ENCODE measurements at places on chromosomes 7 and 10.

- DNase-seq = no peak
Observed at GRCh38 chr10:98303569-98303968, 35.6 kb upstream of the LOXL4 start.

DNA sequence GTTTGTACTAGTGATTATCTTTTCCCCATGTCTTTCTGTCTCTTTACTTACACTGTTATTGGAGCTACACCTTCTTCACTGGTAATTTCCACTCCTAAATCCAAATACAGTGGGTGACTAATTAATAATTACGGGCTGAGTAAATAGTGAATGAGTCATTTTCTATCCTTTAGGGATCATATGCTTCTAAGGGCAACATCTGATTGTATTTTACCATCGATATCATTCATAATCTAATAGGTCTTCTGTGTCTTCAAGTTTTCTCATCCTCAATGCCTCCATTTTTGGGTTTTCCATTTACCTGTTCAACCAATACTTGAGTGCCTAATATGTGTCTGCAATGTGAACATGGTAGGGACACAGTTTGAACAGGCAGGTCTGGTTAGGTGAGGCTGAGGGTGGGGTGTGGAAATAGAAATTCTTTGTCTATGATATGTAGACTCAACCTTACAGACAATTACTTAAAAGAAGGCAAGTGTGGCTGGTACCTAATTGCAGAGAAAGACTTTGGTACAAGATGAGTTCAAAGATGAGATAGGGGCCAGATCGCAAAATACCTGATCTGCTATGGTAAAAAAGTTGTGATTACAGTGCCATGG lies 5.9 kb upstream of the DHX32 start:
- no peak for DNase-seq

DNA sequence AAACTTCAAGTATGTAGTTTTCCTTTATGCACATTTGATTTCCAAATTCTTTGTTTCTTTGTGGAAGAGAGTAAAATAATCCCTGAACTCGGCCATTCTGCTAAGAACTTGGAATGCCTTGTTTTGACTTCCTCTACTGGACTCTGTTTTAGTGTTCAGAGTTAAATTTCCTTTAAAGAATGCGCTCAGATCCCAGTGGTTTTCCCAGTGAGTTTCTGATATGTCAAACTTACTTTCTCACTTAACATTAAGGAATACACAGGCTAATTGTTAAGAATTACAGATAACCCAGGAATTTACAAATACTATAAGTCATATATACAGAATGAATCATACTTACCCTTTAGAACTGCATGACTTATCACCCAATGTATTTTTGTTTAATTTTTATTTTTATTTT lies 1067.6 kb upstream of the CELF2 start:
- DNase-seq = no peak

DNA sequence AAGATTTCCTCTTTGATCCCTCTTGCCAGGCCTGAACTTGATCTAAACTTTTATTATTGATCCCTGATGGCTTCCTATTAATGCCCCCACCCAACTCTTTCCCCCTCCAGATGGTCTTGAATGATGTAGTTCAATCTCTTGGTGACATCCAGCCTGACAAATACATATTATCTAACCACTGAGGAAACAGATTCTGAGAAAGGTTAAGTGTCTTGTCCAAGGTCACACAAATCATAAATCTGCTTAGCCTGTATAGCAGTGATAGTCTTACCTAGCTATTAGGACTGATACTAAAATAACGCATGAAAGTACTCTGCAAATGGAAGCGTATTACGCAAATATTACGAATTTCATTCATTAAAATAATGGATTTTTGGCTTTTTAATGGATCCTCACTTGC lies 22.7 kb downstream of the STEAP1B start:
- no peak for DNase-seq

GRCh38 chr7:85081846-85082245 lies 105.0 kb downstream of the SEMA3D start:
- DNase-seq = no peak

DNA sequence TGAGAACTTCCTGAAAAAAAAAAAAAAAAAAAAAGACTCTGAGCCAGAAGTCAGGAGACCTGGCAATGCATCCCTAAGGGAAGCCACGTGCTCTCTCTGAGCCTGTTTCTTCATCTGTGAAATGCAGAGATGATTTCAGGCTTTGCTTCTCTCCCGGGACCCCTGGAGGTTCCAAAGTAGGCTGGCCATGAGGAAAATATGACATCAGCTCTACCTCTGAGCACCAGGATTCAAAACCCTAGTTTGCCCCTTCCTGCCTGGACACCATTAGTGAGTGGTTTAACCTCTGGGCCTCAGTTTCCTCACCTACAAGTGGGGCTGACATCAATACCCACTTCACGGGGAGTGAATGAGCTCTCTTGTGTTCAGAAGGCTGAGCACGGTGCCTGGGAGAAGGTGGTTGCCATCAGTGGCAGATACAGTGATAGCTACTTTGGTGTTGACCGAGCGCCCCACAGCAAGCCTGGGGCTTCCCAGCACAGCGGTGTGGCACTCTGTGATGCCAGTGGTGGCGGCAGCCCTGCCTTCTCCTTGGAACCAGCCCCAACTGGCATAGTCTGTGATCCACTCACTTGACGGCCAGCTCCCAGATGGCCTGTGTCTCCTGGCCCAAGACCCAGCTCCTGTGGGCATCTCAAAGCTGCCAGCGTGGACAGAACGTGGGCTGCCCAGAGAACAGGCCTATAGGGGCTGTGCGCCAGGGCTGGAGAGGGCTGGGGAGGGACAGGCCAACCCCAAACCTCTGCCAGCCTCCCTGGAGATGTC lies 153.1 kb upstream of the UNC5B start:
- no peak for DNase-seq

DNA sequence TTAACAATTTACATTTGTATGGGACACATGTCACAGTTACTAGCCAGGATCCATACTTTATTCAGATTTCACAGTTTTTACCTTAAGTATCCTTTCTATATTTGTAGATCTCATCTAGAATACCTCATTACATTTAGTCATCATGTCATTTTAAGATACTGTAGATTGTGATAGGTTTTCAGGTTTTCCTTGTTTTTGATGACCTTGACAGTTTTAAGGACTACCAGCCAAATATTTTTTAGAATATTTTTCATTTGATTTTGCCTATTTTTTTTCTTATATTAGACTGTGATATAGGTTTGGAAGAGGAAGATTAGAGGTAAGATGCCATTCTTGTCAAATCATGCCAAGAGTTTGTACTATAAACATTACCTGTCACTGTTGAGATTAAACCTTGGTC lies 460.3 kb downstream of the ANKRD7 start:
- DNase-seq = no peak

GRCh38 chr10:69639291-69640195 lies 9.5 kb downstream of the FAM241B start:
- DNase-seq = peak; percentile 53

DNA sequence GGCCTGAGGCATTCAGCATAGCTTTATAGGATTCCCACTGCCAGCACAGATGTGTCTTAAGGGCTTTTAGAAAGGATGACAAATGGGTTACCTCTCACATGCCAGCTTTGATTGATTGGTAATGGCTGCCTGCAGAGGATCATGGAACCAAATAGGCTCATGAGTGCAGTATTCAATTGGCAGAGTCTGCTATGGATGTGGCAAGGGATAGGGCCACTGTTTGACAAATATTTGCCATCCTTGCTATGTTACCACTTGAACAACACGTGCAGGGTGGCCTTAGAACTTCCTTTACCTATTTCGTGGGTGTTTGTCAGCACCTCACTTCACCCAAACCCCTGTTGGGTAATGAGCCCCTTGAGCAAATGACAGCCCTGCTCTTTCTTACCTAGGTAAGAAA lies 139.2 kb downstream of the C10orf105 start:
- no peak for DNase-seq

DNA sequence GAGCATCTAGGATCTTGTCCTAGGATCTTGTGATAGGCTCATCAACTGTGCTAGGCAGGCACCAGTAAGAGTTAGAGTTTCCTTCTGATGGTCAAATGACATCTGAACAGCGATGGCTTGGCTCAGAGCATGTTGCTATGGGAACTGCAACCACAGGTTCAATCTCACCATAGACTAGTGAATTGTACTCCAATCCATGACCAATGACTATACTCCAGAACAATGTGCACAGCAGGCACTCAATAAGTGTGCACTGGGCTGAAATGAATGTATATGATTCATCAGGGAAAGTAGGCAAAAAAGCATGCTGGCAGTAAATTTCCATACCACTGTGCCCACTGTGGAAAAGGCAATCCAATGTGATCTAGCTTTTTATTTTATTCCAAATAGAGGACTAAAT lies 163.6 kb upstream of the HPS1 start:
- no peak for DNase-seq

GRCh38 chr10:95273393-95274312 lies 17.1 kb downstream of the PDLIM1 start:
- no peak for DNase-seq

- DNase-seq = no peak
Observed at GRCh38 chr10:17682236-17682946, 38.4 kb downstream of the STAM start.

DNA sequence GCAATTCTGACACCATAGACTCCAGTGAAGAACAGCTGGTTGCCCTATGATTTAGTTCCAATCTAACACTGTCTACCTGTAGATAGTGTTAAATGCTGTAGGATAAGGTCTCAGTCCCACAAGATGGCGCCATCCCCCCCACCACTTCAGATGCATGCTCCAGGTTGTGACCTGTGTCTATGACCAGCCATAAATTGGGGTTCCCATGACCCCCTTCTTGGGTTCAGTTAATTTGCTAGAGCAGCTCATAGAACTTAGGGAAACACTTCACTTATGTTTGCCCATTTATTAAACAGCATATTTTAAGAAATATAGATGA lies 13.1 kb downstream of the CCSER2 start:
- DNase-seq = no peak

- no peak for DNase-seq
Observed at GRCh38 chr10:72020914-72021809, 57.0 kb downstream of the CHST3 start.

DNA sequence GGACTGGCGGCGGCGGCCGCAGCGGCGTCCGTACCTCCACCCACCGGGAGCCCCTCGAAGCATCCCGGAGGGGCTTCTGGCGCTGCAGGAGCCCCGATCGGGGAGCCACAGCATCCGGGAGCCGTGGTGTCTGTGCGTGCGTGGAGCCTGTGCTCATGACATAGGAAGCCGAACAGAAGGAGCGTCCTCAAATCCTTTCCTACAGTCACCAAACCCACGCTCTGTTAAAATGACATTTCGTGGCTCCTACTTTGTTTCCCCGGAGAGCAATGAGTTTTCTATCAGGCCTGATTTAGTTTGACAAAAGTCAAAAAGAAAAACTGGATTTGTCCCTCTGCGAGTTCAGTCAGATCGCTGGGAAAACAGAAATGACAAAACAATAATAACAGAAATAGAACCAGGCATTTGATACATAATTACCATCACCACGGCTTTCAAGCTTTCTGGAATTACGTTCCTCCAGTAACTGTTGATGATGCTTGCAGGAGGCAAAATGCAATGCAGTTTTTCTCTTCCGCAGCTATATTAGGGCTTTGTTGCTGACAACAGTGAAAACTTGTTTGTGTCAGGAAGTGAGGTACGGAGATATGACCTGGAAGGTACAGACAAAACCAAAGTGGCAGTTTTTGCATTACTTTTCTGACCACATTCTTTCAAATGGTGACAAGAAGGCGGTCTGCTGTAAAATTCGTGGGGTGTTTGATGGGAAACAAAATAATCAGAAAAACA lies 219.3 kb upstream of the MKLN1 start:
- peak; percentile 7 for DNase-seq

DNA sequence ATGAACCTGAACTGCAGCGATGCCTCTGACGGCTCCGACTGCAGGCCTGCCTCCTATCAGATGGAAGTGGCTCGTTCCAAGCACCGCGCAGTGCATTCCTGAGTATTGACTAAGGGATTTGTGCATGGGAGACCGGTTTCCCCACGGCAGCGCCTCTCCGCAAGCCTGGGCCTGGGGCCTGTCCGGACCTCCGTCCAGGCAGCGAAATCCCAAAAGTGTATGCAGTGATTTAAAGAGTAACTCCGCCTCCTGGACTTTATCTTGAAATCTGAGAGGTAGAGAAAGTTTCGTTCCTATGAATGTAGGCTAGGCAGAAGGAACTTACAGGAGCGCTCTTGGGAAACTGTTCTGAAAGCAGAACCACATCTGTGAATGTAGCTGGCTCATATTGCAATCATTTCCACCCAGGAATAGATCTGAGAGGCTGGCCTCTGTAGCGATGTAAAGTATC lies 106.2 kb upstream of the CELF2 start:
- no peak for DNase-seq

DNA sequence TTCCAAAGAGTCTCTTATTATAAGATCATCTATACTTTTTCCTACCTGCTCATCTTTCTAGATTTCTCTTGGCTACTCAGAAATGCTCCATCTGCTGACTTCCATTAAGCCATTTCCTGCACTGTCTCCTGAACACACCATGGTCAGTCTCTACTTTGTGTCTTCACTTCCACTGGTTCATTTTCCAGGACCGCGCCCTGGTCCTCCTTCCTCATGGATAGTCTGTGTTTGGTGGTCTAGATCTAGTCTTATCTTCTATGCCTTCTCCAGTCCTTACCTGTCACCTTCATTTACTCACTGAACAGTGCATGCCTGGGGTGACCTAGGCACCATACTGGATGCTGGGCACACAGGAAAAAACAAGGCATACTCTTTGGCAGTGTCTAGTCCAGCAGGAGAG lies 11.8 kb downstream of the INSYN2A start:
- DNase-seq = no peak

DNA sequence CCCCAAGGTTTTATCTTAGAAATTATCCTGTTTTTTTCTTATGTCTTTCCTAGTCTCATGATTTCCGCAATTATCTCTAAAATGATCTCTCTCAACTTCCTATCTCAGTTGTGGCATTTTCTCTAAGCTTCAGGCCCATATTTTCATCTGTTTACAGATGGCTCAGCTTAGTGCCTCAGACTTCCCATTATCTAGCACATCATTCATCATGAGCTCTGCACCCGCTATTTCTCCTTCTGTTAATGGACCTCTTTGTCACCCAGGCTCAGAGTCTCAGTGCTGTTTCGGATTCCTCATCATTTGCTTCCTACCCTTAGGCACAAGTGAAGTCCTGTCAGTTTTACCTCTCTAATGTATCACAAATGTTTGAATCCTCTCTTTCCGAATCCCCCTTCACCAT lies 84.1 kb downstream of the BMPR1A start:
- DNase-seq = no peak

GRCh38 chr7:43112941-43113621 lies 634 bp downstream of the HECW1 start:
- no peak for DNase-seq

- no peak for DNase-seq
Observed at GRCh38 chr10:1214071-1214675, 158.0 kb downstream of the WDR37 start.

- no peak for DNase-seq
Observed at GRCh38 chr7:11710377-11710776, 121.6 kb downstream of the THSD7A start.

- no peak for DNase-seq
Observed at GRCh38 chr7:151367284-151367683, 25.7 kb downstream of the NUB1 start.

GRCh38 chr10:127715782-127716378 lies 21.1 kb upstream of the FOXI2 start:
- no peak for DNase-seq

Data from NCI-H510A treated with DMSO at 0.1 percent for 48 hours (cell line).